ENCODE measurements at places on chromosomes 6 and 20.

- DNase-seq: no peak
These were observed 58.7 kb downstream of the VAPB start for GRCh38 chr20:58447511-58448391.

DNA sequence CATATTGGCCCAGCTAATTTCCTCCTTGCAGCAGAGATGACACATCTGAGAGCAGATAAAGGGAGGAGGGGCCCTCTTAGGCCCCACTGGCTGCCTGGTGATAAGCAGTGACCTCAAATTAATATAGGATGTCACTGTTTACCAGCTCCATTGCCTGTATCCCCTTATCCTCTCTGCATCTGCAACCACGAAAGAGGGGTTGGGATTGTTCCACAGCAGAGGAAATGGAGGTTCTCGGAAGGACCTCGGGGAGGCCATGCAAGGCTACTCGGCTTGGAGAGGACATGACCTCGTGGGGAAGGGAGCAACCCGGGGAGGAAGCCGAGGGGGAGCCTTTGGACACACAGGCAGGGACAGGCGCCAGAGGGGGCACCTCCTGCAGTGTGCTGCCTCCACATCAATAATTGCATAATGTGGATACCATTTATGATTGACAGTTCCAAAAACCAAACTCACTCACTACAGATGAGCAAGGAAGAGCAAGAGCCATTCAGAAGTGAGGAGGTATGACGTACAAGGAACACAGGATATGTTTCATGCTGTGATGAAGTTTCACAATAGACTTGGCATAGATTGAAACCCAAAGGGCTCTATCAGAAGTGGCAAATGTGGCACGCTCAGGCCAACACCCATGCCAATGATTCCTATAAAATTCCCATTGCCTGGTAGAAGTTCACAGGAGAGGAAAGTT lies 177.2 kb upstream of the RNF24 start:
- no peak for DNase-seq

DNA sequence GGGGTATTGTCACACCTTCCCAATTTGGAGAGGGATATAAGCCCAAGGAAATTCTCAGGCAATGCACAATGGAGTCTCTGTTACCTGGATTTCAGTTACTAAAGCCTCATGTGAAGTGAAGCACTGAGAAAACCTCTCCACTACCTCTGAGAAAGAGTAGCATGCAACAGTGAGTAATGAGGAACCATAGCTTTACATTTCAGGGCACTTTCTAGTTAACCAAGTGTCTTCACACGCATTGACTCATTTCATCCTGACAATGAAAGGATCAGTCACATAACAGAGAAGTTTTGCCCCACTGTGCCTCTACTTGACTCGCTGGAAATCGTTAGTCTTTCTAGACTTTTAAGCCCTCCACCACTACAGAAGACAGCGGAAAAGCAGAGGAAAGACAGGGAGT lies 86.2 kb upstream of the ARID1B start:
- DNase-seq: no peak

- DNase-seq: no peak
These were observed 159.1 kb downstream of the PKHD1 start for GRCh38 chr6:51928320-51928719.

DNA sequence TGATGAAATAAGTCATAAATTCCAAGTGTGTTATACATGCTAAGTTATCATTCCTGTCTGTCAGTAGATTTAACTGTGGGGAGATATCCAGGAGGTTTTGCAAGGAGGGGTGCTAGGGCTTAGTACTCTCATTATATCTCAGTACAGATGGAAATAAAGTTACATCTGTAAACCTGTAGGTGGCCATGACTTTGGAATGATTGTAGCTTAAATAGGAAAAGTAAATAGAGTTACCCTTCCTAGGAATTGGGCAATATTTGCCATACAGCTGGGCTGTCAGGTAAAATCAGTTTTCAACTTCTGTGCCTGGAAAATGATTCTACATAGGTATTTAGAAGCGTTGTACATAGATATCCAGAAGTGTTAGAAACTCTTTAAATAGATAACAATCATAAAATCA lies 19.8 kb upstream of the TGM3 start:
- DNase-seq: no peak

GRCh38 chr6:52640916-52641315 lies 30.0 kb upstream of the TMEM14A start:
- no peak for DNase-seq

DNA sequence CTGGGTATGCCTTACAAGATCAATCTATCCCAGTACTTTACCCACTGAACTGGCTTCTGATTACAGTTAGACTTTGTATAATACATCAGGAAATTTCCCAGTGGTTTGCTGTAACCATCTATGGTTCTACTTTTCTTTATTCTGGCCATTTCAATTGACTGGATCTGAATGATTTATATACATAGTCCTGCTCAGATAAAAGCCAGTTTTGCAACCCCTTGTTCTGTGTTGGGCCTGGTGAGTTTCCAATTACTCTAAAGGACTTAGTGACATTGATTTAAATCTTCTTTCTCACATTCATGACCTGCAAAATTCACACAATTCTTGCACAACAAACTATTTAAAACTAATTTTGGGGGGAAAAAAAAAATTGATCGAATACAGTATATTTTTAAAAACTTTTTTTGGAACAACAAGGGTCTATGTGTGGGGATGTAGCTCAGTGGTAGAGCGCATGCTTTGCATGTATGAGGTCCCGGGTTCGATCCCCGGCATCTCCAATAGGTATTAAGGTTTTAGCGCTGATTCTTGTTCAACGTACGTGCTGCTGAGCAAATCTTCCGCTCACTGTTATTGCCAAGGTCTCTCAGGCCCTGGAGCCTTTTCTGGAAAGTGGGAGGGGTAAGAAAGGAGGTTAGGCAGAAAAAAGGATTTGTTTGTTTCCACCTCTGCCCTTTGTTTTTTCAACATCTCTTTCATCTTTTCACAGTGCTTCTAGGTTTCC lies 117.5 kb downstream of the GPX5 start:
- DNase-seq: no peak

DNA sequence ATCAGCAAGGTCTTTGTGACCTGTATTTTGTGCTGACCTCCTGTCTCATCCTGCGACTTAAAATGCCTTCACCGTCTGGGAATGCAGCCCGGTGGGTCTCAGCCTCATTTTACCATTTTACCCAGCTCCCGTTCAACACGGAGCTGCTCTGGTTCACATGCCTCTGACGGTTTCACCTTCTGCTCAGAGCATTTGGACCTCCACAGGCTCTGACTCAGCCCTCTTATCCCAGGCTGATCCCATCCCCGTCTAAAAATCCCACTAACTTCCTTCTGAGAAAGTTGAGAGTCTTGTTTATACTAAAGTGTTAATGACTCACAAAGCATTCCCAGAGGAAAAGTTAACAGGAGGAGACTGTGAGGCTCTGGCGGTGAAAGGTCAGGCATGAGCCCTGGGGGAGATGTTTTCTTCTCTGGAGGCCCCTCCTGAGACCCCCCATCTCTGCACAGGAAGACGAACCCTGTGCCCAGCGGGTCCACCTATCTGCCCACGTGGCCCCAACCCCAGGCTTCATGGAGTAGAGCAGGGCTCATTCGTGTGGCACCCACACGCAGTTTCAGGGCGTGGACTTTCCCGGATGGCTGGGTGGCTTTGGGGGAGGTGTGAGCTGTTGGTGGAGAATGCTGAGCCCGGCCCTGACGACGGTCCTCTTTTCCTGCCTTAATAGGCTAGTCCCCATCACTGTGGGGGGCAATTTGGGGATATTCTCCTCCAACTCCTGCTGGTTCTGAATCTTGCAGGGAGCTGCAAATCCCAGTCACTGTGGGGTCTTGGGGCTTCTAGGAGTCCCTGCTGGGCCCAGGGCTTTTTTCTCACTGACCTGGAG lies 3.3 kb upstream of the BIRC7 start:
- no peak for DNase-seq

DNA sequence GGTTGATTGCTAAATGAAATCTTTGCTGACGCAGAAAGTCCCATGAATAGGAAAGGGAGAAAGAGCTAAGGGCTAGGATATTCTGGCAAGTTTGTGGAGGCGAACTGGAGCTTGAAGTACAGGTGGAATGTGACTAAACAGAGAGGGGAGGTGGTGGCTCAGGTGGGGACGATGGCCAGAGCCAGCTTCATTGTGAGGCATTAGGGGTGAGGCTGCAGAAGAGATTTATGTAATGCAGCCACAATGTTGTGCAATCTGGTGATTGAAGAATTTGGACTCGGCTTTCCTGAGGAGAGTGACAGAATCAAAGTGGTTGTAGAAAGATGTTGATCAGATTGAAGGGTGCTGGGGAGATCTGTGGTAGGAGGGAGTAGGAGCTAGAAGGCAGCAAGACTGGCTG lies 42.9 kb upstream of the SPACA1 start:
- no peak for DNase-seq

DNA sequence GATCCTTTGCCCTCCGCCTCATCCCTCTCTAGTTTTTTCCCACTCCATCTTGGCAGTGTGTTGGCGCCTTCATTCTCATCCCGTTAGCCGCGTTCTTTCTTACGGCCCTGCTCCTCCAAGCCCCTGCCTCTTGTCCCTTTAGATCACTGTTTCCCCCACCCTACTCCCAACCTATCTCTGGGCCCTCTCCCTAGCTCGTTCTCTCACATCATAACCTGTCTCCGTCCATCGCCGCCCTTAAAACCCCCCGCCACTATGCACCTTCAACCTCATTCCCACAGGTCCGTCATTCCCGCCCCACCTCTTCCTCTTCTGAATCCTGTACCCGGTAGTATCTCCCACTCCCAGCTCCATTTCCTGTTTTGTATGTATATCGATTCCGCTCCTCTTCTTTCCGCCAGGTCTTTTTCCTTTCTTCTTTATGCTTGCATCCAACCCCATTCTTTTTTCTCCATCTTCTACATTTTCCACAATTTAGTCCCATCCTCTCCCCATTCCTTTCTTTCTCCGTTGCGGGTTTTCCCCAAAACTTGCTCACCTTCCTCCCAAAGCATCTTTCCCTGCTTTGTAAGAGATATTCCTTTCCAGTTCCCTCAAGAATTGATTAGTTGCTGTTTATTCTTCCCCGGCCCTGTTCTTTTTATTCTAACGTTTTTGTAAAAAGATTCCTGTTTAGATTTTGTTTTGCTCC lies 671 bp downstream of the EFHC1 start:
- peak; percentile 77 for DNase-seq

DNA sequence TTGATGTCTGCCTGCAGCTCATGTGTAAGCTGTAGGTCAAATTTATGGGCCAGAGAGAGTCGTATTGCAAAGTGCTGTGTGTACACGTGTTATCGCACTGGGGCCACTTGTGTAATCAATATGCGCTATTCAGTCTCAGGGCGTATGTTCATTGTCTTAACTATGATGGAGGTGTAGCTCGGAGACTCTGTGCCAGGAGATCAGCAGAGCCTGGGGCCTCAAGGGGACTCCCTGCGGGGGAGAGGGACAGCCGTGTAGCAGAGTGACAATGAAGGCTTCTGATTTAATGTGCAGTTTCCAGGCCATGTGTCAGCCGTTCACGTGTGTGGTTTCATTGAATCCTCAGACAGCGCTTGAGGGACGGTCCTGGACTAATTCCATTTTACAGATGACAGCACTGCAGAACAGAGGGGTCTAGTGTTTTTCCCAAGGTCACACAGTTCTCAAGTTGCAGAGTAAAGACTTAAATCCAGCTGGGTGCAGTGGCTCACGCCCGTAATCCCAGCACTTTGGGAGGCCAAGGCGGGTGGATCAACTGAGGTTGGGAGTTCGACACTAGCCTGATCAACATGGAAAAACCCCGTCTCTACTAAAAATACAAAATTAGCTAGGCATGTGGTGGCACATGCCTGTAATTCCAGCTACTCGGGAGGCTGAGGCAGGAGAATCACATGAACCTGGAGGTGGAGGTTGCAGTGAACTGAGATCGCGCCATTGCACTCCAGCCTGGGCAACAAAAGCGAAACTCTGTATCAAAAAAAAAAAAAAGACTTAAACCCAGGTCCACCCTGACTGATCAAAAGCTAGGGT lies 242.5 kb downstream of the PREX1 start:
- DNase-seq: no peak

DNA sequence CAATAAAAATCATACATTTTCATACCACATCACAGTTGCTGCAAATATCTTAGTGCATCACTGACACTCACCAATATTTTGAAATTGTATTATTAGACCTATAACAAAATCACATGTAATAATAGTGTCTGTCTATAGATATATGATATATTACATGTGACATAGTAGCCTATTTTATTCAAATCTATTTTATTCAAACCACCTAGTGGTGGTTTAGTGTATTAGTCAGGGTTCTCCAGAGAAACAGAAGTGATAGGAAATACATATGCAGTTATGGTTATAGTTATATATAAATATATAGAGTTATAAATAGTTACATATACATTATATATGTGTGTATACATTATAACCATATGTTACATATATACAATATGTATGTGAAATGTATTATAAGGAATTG lies 366.5 kb upstream of the ARID1B start:
- no peak for DNase-seq

- no peak for DNase-seq
These were observed 18.6 kb downstream of the MYH7B start for GRCh38 chr20:34974246-34974645.

DNA sequence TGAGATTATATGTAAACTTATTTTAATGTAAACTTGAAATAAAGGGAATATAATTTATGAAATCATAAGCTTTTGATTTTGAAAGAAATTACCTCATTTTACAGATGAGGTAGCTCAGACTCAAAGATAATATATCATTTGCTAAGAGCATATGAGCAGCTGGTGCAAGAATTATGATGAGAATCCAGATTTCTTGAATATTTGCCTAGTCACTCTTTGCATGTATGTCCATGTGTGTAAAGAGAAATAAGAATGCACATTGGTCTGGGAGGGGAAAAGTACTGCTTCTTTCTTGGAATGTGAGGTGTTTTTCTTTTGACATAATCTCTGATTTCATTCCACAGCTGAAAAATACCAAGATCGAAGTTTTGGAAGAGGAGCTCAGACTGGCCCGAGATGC lies 11.1 kb upstream of the SNRNP48 start:
- DNase-seq: no peak

GRCh38 chr6:167997642-167998041 lies at the start of gene KIF25:
TSS of gene KIF25 (plus strand) at chr6:167997671. CDS start at chr6:168029586, 31,915 bp downstream.
- no peak for DNase-seq

GRCh38 chr6:138115877-138116660 lies 8.8 kb upstream of the PERP start:
- DNase-seq: no peak

DNA sequence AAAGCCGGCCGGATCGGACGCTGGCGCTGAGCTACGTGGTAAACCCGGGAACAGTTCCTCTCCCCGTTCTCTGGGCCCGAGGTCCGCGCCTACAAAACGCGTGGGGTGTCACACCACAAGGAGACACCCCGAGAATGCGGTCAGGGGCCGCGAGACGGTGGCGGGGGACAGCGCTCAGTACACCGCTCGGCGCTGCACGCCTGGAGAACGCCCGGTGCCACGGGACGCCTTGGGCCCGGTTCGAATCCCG lies 670 bp downstream of the NCOA5 start:
- no peak for DNase-seq

GRCh38 chr20:62285722-62286121 lies 17.1 kb upstream of the ADRM1 start:
- no peak for DNase-seq

- DNase-seq: no peak
These were observed 994 bp downstream of the FOXC1 start for GRCh38 chr6:1610497-1611321.

- DNase-seq: no peak
These were observed 95.1 kb downstream of the SNAP25 start for GRCh38 chr20:10313701-10314100.
